M059J (cell line): ENCODE measurements at places on chromosomes 1 and 21.

GRCh38 chr1:10950316-10951172 lies 61.9 kb upstream of the TARDBP start:
- DNase-seq: peak; percentile 45

- peak; percentile 34 for DNase-seq
Measured at GRCh38 chr1:14439015-14439414, 159.5 kb upstream of the KAZN start.

GRCh38 chr1:224564454-224565084 lies 51.5 kb upstream of the CNIH3 start:
- DNase-seq: peak; percentile 49

DNA sequence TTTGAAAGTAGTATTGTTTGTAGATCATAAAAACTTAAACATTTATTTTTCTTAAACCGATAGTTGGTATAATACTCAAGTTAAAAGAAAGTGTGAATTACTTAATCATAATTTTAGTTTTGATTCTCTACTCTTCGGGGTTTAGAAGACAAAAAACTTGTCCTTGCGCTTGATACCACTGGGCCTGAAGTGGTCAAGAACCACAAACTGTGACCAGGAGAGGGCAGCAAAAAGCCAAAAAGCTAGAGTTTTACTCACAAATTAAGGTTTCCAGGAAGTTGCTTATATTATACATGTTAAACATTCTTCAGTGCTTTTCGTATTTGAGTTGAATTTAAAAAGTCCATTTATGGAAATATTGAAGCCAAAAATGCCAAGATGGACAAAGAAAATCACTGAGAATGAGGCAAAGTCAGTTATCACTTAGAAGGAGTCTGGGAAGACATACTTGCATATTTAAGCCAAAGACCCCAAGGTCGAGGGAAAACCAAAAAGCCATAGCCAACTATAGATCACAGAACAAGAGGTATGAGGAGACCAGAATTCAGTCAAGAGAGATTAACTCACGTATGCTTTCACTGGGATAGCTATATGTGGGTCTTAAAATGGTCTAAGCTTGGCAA lies 34.2 kb downstream of the EFCAB7 start:
- peak; percentile 43 for DNase-seq

- no peak for DNase-seq
Measured at GRCh38 chr1:89624314-89624713, 8.6 kb upstream of the LRRC8C start.

DNA sequence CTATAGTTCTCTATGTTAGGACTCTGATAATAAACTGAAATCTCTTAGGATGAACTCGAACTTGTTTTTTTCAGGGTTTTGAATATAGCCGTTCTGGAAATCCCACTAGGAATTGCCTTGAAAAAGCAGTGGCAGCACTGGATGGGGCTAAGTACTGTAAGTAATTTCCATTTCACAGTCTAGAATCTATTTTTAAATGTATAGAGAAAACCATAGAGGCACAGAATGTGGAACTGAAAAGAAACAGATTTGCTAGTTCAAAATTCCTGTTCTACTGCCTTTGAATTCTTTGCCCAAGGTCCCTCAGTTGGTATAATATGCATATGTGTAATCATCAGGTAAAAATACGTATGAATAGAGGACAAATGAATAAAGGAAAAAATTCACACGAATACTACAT lies 4.8 kb downstream of the CTH start:
- DNase-seq: no peak

- DNase-seq: peak; percentile 56
Measured at GRCh38 chr1:22503721-22504410, 52.2 kb downstream of the ZBTB40 start.
